ENCODE measurements at places on chromosomes 11 and 22.

DNA sequence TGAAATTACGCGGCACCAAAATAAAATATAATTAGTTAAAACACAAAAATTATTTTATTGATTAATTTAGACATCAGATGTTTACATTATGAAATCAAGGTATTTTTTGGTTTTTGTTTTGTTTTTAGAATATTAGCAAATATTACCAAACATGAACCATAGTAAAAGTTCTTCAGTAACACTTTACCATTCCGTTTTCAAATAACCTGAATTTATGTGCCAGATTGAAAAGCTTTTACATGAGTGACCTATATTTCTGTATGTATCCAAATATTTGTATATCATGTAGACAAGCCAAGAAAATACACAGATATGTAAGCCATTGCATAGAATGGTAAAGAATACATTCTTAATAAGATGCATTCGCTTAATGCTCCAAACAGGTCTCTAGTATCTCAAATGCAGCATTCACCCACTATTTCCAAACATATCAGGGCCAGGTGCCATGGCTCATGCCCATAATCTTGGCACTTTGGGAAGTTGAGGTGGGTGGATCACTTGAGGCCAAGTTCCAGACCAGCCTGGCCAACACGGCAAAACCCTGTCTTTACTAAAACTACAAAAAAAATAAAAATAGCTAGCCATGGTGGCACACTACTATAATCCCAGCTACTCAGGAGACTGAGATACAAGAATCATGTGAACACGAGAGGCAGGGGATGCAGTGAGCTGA is 102.4 kb upstream of the SERPIND1 start:
- no peak for DNase-seq

- DNase-seq = no peak
Observed at GRCh38 chr11:101584129-101584515, 315 bp upstream of the TRPC6 start.

- peak; percentile 49 for DNase-seq
Observed at GRCh38 chr11:66020618-66021357, 5.5 kb downstream of the CATSPER1 start.

GRCh38 chr11:44593251-44593650 is 27.8 kb downstream of the CD82 start:
- no peak for DNase-seq

GRCh38 chr11:71454470-71455113 is 1.6 kb downstream of the NADSYN1 start:
- DNase-seq = peak; percentile 31

GRCh38 chr11:7417328-7417727 is 68.0 kb upstream of the OLFML1 start:
- no peak for DNase-seq

DNA sequence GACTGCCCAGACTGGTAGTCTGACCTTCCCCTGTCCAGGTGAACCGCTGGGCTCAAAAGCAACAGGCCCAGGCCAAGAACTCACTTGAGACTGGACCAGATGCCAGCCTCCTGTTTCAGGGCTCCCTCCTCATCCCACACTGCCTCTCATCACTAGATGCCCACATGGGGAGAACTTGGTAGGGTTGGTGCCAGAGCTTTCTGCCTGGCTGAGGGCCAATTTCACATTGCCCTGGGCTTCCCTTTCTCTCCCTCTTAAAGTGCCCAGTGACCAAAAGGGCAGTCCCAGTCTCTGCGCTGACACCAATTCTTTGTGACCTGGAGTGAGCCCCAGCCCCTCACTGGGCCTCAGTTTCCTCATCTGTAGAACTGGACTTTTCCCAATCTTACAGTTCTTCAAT is 41.7 kb downstream of the C11orf58 start:
- DNase-seq = no peak

- no peak for DNase-seq
Observed at GRCh38 chr11:73856031-73856567, 20.5 kb downstream of the COA4 start.

DNA sequence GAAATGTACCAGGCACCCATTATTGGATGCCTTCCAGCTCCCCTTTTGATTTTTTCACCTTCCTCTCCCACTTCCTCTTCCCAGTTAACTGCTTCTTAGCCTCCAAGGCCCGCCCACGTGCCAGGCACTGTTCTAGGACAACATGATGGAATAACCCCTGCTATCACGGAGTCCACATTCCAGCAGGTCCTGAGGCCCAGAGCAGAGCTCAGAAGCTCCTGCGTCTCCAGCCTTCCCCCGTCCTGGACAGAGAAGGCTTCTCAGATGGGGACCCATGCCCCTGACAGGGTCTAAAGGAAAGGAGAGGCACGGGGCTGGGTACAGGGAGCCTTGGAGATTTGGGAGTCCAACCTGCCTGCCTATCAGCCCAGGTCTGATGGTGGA is 29.1 kb downstream of the TRIM29 start:
- no peak for DNase-seq

DNA sequence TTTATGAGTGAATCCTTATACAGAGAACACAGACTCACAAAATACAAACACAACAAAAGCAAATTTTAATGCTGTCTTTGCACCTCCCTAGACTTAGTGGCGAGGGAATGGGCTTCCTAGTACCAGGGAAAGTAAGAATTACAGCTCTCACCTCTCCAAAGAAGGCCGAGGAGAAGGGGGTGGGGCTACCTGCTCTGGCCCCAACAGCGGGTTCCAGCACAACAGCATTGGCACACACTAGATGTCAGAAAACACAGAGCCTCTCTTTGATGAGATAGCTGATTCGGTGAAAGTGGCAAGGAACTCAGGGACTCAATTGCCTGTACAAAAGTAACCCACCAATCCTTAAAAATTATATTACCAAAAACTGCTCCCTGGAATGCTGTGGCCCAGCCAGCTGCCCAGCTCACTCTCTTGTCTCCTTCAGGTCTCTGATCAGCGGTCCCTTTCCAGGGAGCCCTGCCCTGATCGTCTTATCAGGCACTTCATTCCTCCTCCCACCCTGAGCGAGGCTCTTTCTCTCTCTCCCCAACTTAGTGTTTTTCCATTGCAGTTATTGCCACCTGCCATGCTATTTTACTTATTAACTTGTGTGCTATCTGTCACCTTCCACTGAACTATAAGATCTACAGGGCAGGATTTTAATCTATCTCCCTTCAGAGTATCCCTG is 30.7 kb downstream of the SPON1 start:
- DNase-seq = no peak

GRCh38 chr11:68090287-68090686 is 30.9 kb downstream of the CHKA start:
- DNase-seq = no peak

DNA sequence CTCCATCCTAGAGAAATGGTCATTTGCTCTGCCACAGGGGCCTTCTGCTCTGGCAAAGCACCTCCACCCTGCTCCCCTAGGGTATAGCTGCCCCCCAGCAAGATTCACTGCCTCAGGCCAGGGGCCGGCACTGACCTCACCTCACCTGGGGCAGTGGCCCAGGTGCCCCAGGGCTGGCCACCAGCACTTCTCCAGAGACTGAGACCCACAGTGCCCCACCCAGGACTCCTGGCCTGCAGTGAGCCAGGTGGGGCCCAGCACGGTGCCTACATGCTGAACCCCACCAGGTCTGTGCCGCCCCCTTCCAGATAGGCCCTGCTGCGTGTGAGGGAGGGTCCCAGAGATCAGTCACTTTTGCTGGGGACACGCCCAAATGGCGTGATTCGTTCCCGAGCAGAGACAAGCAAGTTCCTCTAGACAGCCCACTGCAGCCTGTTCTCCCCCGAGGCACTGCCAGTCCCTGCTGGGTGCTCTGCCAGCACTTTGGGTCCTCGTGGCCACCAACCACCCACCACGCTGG is 10.8 kb downstream of the GNB1L start:
- no peak for DNase-seq

- DNase-seq = peak; percentile 81
Observed at GRCh38 chr22:30305519-30305905, 16.2 kb upstream of the CASTOR1 start.

DNA sequence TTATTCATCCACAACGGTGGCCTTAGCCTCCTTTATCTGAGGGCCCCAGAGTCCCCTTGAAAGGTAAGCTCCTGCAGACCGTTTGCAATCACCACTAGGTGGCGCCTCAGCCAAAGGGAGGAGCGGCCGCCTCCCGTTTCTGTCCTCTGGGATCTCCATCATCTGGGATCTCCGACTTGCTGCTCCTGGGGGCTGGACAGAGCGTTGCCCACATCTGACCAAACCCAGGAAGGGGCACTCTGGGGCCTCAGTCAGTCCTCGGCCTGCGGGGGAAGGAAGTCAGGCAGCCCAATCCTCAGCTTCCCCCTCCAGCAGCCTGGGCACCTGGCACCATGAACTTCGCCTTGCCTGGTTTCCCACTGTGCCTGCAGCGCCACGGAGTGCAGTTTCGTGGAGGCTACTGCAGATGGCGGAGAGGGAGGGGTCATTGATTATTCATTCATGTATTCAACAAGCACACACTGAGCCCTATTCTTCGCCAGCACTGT is 23.5 kb downstream of the TP53I11 start:
- peak; percentile 65 for DNase-seq

- DNase-seq = peak; percentile 67
Observed at GRCh38 chr11:71998649-71999310, at the start of gene IL18BP. Gene IL18BP, plus strand, starts transcription at chr11:71998909. Its CDS starts 1,076 bp downstream, at chr11:71999985.

GRCh38 chr11:121131656-121132055 is 30.6 kb downstream of the TECTA start:
- no peak for DNase-seq

DNA sequence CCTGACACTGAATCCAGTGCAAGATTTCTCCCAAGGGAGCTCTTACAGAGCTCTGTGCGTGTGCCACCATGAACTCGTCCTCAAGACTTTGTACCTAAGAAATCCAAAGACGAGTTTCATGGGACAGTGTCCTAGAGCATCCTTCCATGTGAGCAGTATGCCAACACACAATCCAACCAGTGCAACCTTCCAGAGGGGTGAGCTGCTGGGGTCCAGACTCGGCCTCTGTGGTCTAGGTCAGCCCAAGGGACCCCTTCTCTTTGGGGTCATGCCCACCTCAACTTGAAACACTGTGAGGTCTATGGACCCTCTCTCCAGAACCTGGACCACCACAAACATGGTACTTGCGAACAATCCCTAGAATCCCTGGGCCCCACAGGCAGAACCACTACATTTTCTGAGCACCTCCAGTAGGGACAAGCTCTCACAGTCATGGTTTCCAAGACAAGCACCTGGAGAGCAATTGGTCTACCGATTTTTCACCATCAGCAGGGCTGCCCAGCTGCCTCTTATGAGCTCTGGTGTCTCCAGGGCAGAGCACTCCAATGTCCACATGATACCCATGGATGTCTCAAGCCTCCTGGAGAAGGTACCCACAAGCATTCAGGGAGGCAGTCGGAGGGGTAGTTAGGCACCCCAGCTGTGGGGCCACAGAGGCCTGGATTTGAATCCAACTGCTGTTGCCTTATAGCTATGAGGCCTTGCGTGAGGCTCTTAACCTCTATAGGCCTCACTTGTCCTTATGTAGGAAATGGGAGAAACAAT is 7.7 kb downstream of the CHST1 start:
- DNase-seq = no peak

GRCh38 chr11:1389103-1389931 is 417 bp upstream of the BRSK2 start:
- peak; percentile 94 for DNase-seq

GRCh38 chr11:61532134-61533038 is 23.8 kb downstream of the LRRC10B start:
- peak; percentile 57 for DNase-seq

DNA sequence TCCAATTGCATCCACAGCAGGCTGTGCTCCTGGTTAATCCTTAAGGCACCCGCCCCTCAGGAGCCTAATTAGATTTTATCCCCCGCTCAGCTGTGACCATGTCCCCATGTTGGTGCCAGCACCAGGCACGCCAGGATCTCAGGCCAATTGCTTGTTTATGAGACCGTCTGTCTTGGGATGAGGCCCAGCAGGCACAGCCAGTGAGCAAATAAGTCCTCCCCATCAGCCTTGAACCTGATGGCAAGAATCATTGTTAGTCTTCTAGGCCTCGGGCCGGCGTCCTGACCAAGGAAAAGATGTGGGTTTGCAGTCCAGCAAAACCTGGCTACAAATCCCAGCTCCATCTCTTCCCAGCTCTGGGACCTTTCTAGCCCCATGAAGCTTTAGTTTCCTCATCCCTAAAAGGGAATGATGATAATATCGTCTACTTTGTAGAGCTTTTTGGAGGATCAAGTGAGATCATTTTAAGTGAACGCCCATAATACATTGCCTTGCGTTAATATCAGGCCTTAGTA is 57.3 kb downstream of the TP53I11 start:
- no peak for DNase-seq

- peak; percentile 94 for DNase-seq
Observed at GRCh38 chr11:75474878-75475766, 42.1 kb upstream of the KLHL35 start.

DNA sequence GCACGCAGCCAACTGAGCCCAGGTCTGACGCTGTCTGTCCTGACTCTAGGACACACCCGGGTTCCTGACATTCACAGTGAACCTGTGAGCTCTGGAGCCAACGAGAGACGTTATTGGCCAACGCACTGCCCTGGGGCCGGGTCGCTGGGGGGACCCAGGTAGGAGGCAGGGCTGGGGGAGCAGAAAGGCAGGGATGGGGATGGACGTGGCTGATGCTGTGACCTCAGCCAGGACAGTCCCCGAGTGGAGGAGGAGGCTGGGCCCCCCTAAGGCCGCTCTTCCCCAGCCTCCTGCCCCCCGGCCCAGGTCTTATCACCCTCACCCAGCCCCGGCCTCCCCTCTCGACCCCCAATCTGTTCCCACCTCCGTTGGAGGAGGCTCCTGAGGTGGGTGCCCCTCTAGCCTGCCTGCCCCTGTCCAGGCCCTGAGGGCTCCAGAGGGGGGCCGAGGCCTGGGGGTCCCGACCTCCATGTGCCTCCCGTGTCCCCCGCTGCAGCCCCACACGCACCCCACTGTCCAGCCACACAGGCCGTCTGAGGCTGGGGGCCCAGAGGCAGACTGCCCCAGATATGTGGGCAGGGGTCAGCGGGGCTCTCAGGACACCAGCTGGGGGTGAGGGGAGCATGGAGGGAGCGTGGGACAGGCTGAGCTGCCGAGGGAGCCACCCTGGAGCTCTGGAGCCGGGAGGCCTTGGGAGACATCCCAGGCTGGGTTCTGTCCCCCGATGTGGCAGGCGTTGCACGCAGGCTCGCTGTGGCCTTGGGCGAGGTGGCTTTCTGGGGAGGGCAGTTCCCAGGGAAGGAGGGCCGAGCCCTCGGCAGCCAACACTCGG is 29.2 kb upstream of the MUC5AC start:
- DNase-seq = no peak

DNA sequence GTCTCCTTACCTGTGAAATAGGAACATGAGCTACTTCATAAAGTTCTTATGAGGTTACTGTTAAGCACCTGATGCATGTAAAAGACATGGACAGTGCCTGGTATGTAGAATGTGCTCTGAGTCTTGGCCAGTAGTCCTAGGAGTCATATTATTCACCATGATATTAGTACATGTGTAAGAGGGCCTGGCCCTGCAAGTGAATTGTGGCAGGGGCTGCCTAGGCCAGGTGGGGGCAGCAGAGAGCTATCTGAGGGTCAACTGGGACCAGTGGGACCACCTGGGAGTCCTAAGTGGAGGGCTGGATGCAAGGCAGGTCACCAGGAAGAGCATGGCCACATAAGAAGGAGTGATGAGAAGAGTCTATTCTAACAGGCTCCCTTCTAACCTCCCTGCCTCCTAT is 529.5 kb downstream of the SOX6 start:
- peak; percentile 26 for DNase-seq

All from activated CD8-positive, alpha-beta T cell treated with anti-CD3 and anti-CD28 coated beads, Interleukin-2, amount 10 ng/mL, durations not matched to agents 7 days and 5 days (primary cell).